ENCODE measurements at places on chromosomes 2 and 18. TPM values are rescaled to one million over a fixed set of nuclear protein-coding genes. Genes with fewer than 3 reads are reported as not detected.

The FBXO15 gene
- 0.09 TPM for total RNA-seq

The EPAS1 gene
- 172 TPM for total RNA-seq

The RFX8 gene
- total RNA-seq = 0.12 TPM

The WDR7 gene
- total RNA-seq = 6.0 TPM

The NGEF gene
- not detected for total RNA-seq

The LYPD6 gene
- total RNA-seq = 2.7 TPM

The ANKRD62 gene
- total RNA-seq = not detected

The AQP12B gene
- total RNA-seq = not detected

Data from pericardium fibroblast (primary cell).